B cell (primary cell): ENCODE measurements at places on chromosomes 3 and 15.

DNA sequence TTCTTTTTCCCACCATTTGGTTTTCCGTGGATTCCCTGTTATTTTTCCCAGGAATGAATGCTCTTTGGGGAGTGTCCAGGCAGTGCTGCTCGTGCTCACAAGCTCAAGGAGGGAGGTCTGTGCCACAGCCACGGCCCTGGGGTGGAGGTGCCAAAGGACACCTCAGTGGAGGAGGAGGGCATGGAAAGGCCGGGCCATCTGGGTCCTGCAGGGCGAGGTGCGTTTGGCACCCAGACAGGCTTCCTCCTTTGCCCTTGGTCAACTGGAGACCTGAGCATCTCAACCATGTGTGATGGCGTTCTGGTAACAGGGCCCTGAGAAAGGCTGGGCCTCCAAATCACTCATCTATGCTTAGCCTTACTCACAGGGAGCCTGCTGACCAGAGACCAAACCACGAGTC is 25.4 kb downstream of the KY start:
- DNase-seq = no peak

- no peak for DNase-seq
These were observed 705 bp downstream of the DLL4 start for GRCh38 chr15:40929660-40930429.

GRCh38 chr15:31456354-31457060 is 129.9 kb downstream of the KLF13 start:
- DNase-seq = no peak

- DNase-seq = no peak
These were observed 88.7 kb upstream of the CDAN1 start for GRCh38 chr15:42825599-42825998.

DNA sequence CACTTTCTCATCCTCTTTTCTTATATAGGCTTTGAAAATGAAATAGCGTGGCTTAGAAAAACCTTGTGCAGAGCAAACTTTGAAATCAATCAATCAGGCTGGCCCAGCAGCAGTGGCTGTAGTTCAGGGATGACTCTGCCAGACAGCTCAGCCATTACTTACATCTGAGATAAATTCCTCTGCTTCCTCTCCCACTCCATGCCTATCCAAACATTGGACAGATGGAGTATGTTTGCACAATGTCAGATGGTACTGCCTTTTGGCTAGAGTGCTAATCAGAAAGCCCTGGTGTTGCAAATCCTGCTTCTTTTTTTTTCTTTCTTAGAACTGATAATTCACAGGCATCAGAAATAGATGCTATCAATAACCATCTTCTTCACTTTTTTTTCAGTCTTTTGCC is 1065.1 kb downstream of the AGBL1 start:
- no peak for DNase-seq

DNA sequence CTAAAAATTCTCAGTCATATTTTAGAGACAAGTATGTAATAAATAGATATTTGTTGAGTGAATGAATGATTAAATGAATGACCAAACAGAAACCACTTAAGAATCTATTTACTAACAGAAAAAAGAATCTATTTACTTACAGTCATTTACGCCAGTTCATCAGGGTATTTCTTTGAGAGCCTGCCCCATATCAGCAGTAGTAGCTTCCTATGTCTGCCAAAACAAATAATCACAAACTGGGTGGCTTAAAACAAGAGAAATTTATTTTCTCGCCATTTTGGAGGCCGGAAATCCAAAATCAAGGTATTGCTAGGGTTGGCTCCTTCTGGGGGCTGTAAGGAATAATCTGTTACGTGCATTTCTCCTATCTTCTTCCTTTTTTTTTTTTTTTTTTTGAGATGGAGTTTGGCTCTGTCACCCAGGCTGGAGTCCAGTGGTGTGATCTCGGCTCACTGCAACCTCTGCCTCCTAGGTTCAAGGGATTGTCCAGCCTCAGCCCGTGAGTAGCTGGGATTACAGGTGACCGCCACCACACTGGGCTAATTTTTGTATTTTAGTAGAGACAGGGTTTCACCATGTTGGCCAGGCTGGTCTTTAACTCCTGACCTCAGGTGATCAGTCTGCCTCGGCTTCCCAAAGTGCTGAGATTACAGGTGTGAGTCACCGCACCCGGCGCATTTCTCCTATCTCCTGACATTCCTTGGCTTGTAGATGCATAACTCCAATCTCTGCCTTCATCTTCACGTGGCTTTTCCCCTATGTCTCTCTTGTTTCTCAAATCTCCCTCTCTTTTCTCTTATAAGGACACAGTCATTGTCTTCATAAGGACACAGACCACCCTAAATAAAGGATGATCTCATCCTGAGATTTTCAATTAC is 65.2 kb upstream of the SPPL2A start:
- DNase-seq = no peak

DNA sequence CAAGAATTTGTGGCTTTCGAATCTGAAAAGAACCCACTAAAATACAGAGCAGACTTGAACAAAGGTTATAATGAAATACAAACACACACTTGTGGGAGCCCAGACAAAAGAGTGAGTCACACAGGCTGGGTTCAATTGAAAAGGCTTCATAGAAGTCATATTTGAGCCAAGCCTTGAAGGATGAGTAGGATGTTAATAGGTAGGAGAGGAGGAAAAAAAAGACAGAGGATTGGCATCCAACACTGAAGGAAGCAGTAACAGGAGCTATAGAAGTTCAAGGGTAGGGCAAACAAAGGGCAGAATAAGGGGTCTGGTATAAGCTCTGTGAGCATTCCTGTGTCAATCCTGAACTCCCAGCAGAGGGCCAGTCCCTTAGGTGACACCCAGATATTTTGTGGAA is 325.4 kb downstream of the FOXP1 start:
- DNase-seq = no peak

GRCh38 chr15:34279368-34279767 is 54.6 kb downstream of the EMC4 start:
- no peak for DNase-seq

DNA sequence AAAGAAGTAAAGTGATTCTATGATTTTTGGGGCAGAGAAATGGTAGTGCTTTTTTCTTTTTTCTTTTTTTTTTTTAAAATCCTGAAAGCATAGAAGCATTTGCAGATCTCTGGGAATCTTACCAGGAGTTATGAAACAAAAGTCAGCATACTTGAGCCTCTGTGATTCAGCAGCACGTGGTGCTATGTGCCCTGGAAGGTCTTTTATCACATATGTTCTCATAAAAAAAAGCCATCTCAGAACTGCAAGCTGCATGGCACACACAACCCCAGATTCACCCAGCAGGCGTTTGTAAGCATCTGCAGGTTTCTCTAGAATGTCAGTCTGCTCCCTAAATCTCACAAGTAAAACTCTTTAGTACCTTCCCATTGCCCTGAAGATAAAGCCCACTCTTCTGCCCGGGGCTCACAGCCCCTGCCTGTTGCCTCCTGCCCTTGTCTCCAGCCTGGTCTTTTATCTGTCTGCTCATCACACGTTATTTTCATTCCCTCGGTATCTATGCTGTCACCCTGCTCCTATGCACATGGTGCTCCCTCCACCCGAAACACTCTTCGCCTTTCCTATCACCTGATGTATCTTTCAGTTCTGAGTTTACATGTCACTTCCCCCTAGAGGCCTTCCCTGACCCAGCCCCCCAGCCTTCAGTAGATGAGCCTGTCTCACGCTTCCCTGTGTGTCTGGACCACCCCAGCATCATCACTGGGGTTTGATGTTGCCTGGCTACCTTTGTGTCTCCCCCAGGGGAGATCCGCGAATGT is 72.4 kb downstream of the CHDH start:
- DNase-seq = peak; percentile 33

- DNase-seq = peak; percentile 8
These were observed 24.7 kb upstream of the MCTP2 start for GRCh38 chr15:94206463-94207167.

DNA sequence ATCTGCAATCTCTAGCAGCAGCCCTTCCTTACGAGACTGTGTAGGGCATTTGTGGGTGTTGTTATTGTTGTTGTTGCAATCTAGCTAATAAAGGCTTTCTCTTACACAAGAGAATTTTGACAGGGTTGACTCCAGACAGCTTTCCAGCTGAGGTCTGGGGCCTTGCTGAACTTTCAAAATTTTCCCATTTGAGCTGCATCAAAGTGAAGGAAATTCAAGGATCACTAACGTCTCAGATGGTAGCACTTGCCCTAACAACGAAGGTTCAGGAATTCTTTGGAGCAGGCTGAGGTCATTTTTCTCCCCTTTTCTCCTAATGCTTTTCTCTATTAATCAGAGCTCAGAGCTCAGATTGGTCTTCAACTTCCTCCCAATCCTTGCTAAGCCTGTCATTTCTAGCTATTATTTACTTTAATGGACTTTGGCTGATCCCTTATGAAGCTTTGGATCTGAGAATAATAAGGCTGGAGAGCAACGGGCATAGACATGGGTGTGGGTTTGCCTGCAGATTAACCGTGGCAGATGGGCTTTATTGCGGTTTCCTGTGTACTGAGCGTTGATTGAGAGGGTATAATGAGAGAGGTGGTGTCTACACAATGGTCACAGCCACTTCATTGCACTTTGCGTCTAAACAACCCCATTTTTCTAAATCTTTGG is 614.0 kb upstream of the AGTR1 start:
- DNase-seq = no peak

DNA sequence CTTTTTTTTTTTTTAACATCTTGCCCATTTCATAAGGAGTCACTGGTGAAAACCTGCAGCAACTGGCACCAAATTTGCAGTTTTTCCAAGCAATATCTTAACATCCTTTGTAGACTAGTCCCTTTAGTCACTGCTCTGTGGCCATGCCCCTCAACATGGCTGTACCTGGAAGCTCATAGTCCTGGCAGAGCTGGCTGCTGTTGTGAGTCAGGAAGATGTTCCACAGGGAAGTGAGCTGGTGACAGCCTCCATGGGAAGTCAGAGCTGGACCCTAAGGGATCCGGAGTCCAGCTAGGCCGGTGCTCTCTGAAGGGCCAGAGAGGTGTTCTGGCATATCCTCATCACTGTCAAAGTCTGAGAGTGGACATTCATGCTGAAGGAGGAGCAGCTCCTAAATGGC is 99.3 kb upstream of the ZBED2 start:
- no peak for DNase-seq

DNA sequence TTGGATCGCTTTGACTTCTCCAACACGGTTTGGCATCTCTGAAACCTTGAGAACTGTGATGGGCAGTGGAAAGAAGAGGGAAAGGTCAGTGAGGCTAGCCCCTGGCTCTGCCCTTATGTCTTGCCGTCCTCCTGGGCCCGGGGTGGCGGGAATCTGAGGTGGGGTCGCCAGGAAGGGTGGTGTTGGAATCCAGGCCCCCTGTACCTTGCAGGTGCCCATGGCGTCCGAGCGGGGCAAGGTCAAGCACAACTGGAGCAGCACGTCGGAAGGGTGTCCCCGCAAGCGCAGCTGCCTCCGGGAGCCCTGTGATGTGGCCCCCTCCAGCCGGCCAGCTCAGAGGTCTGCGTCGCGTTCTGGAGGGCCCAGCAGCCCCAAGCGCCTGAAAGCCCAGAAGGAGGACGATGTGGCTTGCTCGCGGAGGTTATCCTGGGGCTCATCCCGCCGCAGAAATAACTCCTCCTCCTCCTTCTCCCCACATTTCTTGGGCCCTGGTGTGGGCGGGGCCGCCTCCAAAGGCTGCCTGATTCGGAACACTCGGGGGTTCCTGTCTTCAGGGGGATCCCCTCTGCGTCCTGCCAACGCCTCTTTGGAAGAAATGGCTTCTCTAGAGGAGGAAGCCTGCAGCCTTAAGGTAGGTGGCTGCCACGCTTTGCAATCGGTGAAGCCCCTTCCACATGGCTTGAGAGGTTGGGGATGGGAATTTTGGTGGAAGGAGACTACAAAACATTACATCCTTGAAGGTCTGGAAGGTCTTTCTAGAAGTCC is 907 bp downstream of the TATDN2 start:
- DNase-seq = peak; percentile 52

GRCh38 chr3:171354049-171354705 is 106.0 kb downstream of the TNIK start:
- DNase-seq = no peak

DNA sequence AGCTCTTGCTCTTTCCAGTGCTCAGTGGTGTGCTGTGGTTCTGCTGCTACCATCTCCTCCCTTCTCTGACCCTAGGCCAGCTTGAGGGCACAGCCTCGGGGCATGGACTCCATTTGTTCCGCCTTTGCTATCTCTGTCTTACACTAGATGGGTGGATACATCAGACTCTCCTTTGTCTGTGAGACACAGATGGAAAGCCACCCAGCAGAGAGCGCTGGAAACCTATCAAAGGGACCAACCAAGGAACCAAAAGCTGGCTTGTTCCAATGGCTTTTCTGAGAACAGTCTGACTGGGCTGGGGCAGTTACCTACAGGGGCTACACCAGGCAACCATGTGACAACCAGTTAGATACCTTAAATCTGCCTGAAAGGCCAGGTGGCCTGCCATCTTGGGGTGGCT is 63.8 kb downstream of the NPTN start:
- DNase-seq = no peak

- DNase-seq = no peak
These were observed 48.1 kb downstream of the SUSD5 start for GRCh38 chr3:33170531-33170930.

DNA sequence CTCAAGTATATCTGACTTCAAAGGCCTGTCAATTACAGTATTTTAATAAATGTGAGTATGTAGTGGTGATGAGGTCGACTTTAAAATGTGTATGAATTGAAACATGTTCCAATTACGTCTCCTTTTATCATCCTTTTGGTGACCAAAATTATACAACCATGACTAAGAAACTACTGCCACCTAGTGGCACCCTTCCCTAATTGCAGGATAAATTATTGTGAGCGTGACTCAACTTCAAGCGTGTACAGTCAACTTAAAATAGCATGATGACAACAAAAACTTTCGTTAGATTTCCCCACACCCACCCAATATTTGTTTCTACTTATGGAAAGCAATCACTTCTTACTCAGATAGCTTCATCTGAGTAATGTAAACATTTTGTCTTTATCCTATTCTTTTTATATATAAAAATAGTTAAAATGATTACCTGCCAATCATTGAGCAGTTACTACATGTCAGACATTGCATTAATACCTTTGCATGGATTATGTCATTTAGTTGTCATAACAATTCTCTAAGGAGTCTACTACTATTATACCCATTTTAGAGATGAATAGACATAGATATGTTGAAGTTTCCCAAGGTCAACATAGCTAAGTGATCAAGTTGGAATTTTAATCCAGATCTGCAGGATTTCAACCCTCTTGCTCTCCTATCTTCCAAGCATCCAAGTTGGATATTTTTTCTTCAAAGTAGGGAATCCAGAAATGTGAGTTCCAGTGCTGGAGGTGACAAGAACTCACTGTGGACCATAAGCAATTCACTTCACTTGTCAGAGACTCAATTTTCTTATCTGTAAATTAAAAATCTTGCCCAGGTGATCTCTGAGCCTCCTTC is 106.0 kb downstream of the MEX3B start:
- peak; percentile 33 for DNase-seq

DNA sequence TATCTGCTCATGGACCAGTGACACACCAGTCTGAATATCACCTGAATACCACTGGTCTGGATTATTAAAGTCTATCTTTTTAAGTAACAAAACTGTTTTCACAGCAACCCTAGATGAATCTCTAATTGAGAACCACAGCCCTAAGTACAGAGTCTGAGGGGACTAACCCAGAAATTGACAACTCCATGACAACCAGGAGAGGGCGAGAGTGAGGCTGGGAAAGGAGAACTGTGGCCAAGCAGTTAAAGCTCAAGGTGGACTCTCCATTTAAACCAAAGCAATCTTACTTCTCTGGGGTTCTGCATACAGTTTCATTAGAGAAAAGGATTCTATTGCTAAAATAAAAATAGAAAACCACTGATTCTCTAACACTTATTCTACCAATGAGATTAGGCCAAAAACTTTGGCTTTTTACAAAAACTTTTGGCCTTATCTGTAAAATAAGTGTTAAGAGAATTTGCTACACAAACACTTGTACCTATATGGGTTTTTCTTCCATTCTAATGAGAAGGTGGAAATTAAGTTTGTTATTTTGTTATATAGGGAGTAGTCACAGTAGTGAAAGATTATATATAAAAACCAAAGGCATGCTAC is 11.4 kb downstream of the NEK10 start:
- DNase-seq = peak; percentile 67
